ENCODE measurements at places on chromosomes 6 and 20. TPM values are rescaled to one million over a fixed set of nuclear protein-coding genes. Genes with fewer than 3 reads are reported as not detected.

DNA sequence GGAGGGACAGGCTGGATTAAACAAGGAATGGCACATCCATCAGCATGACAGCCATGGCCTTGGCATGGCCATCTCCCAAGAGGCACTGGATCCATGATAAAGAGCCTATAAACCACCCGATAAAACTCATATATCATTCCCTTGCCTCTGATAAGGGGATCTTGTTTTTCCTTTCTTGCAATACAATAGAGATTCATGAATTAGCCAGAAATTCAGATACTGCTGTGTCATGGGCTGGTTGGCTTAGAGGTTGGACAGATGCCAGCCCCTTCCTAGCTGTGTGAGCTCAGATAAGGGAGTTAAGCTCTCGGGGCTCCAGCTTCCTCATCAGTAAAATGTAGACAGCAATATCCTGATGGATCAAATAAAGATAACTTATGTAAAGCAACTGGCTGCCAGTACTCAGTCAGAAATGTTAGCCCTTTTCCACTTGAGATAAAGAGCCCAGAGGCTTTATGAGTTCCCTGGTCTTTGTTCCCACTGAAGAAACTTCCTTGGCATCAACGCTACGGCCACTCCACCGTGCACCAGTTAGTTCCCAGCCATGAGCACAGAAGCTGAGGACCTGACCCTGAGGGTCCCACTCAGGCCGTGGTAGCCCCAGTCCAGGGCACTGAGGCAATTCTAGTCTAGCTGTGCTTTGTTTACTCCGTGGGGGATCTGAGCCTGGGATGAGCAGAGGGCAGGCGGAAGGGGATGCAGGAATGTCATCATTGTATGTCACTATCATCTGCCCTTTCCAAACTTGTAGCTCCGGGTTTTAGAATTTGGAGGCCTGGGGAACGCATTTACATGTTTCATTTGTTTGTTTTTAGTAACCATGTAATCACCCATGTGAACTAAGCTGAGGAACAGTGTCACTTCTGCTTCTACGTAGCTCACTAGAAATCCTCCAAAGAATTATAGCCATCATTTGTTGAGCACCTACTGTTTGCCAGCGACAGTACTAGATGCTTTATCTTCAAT is 67.2 kb upstream of the TBC1D7 start:
- peak; percentile 32 for DNase-seq

- no peak for DNase-seq
Observed at GRCh38 chr6:79742030-79742429, 110.9 kb downstream of the SH3BGRL2 start.

GRCh38 chr6:11848852-11849731 is 70.5 kb upstream of the ADTRP start:
- no peak for DNase-seq

- DNase-seq = no peak
Observed at GRCh38 chr6:105675715-105676397, 273.0 kb upstream of the PREP start.

DNA sequence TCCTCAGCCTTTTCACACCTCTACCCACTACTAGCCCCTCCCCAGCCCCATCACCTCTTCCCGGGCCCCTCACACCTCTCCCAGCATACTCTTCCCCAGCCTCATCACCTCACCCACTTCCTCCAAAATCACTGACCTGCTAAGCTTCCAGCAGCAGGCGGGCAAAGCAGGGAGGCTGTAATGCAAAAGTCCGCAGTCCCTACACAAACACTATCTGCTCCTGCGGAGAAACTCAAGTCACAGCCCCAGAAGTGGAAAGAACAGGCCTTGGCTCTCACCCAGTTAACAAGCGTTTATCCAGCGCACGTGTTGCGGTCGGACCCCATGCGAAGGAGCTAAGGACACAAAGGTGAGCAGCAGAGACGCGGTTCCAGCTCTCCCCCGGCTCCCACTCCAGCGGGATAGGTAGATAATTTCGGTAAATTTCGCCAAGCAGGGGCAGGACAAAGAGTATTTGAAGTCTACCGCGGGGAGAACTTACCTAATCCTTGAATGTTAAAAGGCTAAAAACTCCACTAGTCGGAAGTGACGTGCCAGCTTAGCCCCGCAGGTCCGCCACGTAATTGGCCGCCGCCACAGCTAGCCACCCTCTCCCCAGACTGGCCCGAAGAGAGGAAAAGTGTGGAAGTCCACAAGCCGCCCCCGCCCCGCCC is 728 bp upstream of the TRIM39 start:
- peak; percentile 74 for DNase-seq

DNA sequence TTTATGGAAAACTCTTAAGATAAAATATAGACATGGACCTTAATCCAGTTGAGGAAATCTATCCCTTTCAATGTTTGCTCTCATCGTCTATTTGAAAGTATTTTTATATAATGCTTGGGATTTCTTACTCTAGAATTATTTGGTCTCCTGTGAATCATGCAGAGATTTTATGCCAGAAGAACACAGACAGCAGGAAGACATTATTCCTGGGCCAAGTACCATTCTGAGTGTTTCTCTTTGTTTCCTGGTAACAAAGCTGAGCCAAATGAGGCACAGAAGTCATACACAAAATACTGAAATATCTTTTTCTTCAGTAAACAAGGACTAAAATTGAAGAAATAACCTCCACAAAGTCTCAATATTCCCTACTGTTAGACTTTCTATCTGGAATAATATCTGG is 538.2 kb upstream of the EYS start:
- DNase-seq = no peak

- DNase-seq = no peak
Observed at GRCh38 chr6:131914234-131914633, 36.9 kb downstream of the CCN2 start.

DNA sequence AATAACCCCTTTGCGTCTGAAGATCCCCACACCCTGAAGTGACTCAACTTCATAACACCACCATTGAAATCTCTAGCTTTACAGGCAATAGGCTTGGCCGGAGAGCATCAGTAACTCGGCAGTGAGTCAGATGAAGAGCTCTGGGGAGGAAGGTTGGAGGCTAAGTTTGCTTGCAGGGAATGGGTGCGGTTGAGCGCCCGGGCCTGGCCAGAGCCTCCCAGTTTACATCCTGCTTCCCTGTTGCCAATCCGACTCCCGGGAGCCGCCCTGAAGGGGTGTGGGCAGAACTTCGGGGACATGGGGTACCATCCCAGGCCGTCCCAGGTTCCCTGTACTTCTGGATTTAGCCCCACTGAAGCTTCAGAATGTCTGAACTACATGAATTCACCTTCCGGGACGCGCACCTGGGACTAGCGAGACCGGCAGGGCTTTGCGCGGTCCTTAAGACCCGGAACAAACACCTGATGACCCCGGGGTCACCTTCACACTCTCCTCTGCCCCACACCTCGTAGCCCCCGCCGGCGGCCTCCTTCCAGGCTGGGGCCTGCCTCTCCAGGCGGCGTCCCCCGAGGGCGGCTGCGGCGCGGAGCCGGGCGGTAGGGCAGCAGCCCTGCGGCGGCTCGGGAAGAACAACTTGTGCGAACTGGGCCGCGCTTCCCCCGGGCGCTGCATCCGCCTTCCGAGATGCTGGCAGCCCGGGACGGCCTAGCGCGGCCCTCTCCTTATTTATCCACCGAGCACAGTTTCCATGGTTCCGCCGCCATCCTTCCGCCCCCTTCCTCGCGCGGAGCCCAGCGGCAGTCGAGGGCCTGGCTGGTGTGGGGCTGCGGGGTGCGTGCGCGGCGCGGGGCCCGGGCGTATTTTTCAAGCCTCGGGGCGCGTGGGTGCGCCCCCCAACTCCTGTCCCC is 56.6 kb upstream of the RREB1 start:
- DNase-seq = no peak

GRCh38 chr6:154125421-154125820 is 86.4 kb downstream of the OPRM1 start:
- no peak for DNase-seq

- DNase-seq = no peak
Observed at GRCh38 chr6:108550256-108550655, 10.5 kb upstream of the FOXO3 start.

DNA sequence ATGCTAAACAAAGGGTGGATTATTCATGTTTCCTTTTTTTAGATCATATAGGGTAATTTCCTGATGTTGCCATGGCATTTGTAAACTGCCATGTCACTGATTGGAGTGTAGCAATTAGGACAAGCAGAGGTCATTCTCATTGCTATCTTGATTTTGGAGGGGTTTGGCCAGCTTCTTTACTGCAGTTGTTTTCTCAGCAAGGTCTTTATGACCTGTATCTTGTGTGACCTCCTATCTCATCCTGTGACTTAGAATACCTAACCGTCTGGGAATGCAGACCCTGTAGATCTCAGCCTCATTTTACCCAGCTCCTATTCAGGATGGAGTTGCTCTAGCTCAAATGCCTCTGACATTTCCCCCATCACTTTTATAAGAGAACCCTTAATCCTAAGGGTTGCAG is 53.6 kb downstream of the CDS2 start:
- no peak for DNase-seq

- DNase-seq = no peak
Observed at GRCh38 chr6:56677559-56677958, 34.9 kb upstream of the DST start.

DNA sequence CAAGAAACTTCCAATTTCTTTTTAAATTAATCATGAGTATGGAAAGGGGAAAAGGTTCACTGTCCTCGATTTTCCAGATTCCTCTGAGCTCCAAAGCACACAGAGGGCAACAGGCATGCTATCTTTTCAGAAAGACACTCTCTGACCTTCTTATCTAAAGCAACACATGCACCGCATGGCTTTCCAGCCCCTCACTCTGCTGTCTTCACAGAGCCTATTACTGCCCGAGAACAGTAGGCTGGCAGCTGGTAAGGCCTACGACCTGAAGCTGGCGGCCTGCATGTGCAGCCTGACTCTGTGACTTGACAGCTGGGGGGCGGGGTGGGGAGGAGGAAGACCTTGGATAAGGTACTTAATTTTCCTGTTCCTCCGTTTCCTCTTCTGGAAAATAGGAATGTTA is 86.3 kb downstream of the ELOVL4 start:
- no peak for DNase-seq

Gene TNFAIP3
- total RNA-seq = 23.6 TPM

Gene TBC1D22B
- 12.3 TPM for total RNA-seq

Gene TCP11
- not detected for total RNA-seq

Gene NOX3
- total RNA-seq = not detected

Gene FGD2
- 45.7 TPM for total RNA-seq

Gene ARID1B
- total RNA-seq = 164 TPM

Gene CLPSL1
- total RNA-seq = not detected

Gene GGTLC1
- not detected for total RNA-seq

Gene BANF2
- not detected for total RNA-seq

Gene SDC4
- total RNA-seq = not detected

Gene INSM1
- total RNA-seq = not detected

Gene VEGFA
- total RNA-seq = 88.5 TPM
